ENCODE measurements at places on chromosomes 16 and 17. TPM values are rescaled to one million over a fixed set of nuclear protein-coding genes. Genes with fewer than 3 reads are reported as not detected.

CENPX gene
- total RNA-seq: 31.5 TPM

CCL11 gene
- not detected for total RNA-seq

CWC25 gene
- total RNA-seq: 8.4 TPM

SHCBP1 gene
- total RNA-seq: 3.7 TPM

CES5A gene
- not detected for total RNA-seq

EVI2A gene
- 3.0 TPM for total RNA-seq

SCO1 gene
- total RNA-seq: 7.6 TPM

PRPF8 gene
- 132 TPM for total RNA-seq

TMEM238L gene
- not detected for total RNA-seq

KRT40 gene
- total RNA-seq: not detected

RMI2 gene
- total RNA-seq: 3.7 TPM

CCL3 gene
- 0.74 TPM for total RNA-seq

TBC1D3B gene
- 2.0 TPM for total RNA-seq

TERF2IP gene
- 118 TPM for total RNA-seq

ANKRD40CL gene
- not detected for total RNA-seq

CD2BP2 gene
- total RNA-seq: 38.6 TPM

CSF3 gene
- total RNA-seq: not detected

HCRT gene
- not detected for total RNA-seq

KRTAP2-2 gene
- total RNA-seq: not detected

CIAPIN1 gene
- total RNA-seq: 56.5 TPM

UBE2O gene
- total RNA-seq: 30.7 TPM

ZNF385C gene
- 0.49 TPM for total RNA-seq

Measured in temporal lobe (tissue), 4 donors.